Activated naive CD8-positive, alpha-beta T cell treated with anti-CD3 and anti-CD28 coated beads for 36 hours (primary cell): ENCODE measurements at places on chromosomes 12 and 14.

GRCh38 chr14:33564774-33565630 lies 385.9 kb downstream of the EGLN3 start:
- DNase-seq, result no peak

- DNase-seq, result no peak
Measured at GRCh38 chr14:89368490-89369477, 48.2 kb downstream of the FOXN3 start.

GRCh38 chr14:94548999-94549985 lies 11.9 kb upstream of the SERPINA4 start:
- DNase-seq, result peak; percentile 43

GRCh38 chr14:72463291-72463866 lies 430.5 kb downstream of the DPF3 start:
- no peak for DNase-seq

DNA sequence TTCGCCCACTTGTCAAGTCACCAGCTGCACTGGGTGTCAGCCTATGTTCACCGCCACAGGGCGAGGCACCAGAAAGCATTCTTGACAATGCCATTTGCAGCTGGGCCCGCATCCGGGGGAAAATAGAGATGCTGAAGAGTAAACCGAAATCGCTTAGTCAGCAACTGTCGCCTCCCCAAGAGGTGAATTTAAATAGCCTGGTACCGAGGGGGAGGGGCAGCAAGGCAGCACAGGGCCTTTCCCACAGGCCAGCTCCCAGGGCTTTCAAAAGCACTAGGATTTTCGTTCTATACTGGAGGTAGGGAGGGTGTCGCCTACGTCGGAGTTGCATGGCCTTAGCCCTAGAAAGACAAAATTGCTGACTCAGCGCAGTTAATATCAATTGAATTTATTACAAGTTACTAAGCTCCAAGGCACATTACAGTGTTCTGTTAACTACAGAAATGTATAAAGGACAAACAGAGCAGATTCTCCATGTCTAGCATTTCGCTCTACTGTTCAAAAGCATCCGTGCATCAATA lies 4.3 kb downstream of the IRF2BPL start:
- DNase-seq, result peak; percentile 50

DNA sequence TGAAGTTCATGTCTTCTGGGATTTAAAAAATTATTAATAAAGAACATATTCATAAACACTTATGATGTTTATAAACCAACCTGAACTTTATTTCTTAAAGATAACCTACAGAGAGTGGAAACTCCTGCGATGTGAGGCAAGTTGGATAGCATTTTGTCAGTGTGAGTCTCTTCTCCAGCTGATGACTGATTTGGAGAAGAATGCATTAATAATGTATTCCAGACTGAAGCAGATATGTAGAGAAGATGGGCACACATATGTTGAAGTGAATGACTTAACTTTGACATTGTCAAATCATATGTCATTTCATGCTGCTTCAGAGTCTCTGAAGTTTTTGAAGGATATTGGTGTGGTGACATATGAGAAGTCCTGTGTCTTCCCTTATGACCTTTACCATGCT lies 7.3 kb downstream of the HELB start:
- no peak for DNase-seq

- peak; percentile 41 for DNase-seq
Measured at GRCh38 chr14:102363182-102363943, 622 bp downstream of the TECPR2 start.

DNA sequence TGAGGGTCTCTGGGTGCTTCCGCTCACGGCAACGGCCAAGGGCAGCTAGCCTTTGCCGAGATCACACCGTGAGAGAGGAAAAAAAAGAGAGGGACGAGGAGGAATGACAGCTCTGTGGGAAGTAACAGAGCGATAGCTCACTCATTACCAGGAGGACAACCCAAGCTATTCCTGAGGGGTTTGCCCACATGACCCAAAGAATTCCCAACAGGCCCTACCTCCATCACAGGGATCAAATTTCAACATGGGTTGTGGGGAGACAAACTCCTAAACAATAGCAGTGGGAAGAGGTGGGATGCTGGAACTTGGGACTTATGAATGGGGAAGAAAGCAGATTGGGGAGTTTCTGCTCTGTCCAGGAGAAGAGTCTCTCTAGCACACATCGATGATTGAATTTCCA lies 180.6 kb downstream of the LRRK2 start:
- no peak for DNase-seq

DNA sequence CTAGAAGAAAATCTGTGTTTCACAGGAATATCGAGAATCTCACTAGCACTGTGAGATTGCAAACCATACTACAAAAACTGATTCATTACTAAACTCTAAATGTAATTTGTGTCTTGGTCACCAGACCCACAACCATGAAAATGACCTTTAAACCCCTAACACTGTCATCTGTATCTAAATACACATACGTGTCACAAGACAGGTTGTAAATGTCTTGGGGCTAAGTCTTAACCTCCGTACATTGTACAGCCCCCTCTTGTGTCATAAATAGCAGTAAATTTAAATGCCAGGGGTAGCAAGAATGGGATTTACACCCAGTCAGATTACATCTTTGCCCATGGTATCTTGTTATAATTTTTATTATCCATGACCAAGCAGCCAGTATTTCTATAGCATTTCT lies 117.3 kb downstream of the GPR135 start:
- no peak for DNase-seq

- DNase-seq, result no peak
Measured at GRCh38 chr14:34994668-34995067, 11.9 kb downstream of the SRP54 start.

DNA sequence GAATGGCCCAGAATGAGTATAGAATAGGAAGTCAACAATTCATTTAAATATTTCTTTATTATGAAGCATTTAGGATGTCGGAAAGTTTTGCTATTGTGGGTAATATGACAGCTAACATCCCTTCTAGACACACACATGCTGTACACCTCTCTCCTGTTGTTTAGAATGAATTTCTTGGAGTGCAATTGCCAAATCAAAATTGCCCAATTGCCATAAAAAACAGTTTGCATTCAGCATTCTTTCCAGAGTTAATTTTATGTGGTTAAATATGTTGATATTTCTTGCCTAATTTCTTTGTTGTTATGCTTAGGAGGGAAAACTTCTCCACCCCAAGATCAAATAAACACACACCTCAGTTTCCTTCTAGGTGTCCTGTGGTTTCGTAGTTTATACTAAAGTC lies 16.9 kb upstream of the SMCO2 start:
- no peak for DNase-seq

DNA sequence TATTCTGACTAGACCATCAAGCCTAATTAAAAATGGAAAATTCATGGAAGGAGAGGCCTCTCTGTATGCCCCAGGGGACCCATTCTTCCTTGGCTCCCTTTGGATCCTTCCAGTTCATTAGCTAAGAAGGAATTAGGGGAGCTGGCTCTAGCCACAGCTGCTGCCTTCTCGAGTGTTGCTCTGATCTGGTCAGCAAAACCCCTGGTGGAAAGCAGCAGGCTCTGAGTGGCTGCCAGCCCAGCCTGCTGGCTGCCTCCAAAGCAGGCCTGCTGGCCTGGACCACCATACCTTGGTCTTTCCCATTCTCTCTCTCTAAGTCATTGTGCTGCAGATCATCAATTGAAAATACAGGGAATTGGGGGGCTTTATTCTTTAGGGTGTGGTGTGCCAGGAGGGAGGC lies 29.0 kb upstream of the AKAP6 start:
- no peak for DNase-seq

DNA sequence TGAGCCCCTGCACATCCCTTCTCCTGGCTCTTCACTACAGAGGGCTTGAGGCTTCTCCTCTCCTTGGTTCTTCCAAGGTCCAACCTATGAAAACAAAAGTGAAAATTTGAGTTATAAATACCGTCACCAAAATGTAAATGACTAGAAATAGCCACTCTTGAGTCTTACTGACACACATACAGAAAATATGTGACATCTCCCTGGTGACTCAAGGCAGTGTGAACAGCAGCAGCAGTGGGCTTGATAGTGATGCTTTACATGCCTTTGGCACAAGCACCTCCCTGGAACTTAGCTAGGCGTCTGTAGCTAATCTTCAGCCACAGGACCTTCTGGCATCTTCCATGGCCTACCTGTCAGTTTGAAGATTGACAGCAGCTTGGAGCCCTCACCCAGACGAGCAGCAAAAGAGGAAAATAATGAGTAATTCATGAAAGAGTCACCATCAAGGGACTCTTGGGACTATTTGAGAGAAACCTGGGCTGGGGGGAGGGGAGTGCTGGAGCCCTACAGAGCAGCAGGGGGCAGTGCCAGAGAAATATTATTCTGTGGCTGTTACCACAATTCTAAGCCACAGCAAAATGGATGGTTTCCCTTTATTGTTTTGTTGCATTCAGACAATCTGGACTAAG lies 158.0 kb downstream of the KCNK10 start:
- no peak for DNase-seq

DNA sequence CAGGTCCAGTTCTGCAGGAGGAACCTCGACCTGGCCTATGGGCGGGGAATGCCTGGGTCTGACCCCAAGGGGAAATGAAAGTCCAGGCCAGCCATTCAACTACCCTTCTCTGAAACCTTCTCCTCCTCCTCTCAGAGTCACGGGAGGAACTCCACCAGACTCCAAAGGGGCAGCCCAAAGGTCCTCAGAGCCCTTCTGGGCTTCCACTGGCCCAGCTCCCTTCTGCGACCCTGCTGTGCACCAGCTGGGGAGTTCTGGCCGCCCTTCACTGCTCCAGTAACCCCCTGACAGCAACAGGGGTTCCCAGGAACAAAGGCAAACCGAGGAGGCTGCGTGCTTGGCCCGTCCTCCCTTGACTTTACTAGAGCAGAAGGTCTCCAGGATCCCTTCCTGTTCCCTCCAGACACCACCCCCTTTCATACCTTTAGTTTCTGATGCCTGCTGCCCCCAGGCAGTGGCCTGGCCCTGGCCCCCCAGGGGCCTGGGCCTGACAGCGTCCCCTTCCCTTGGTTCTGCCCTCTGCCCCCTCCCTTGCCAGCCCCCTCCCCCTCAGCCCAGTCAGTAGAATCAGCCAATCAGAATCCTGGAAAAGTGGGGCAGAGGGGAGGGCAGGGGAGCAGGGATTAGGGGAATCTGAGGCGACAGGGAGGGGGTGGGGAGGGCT lies 850 bp upstream of the ZNF385A start:
- DNase-seq, result no peak

DNA sequence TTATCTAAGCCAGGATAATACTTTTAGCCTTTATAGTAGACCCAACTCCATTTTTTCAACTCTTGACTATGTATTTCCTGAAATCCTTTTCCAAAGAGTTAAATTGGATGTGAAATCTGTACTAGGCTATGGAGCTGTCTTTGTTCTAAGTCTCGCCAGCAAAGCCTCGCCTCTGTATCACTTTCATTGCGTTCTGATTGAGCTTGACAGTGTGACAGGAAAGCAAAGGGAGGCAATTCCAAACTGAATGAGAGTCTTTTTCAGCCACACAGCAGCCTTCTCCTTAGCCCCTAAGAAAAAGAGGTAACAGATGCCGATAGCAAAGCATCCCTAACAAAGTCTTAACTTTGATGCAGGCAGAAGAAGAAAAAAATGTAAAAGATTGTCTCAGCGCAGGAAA lies 154.6 kb upstream of the OTX2 start:
- DNase-seq, result no peak

GRCh38 chr12:5910790-5911548 lies 34.1 kb downstream of the ANO2 start:
- no peak for DNase-seq

GRCh38 chr12:65217086-65217485 lies 47.7 kb downstream of the LEMD3 start:
- DNase-seq, result no peak

GRCh38 chr14:51818748-51819380 lies 41.5 kb upstream of the GNG2 start:
- no peak for DNase-seq

DNA sequence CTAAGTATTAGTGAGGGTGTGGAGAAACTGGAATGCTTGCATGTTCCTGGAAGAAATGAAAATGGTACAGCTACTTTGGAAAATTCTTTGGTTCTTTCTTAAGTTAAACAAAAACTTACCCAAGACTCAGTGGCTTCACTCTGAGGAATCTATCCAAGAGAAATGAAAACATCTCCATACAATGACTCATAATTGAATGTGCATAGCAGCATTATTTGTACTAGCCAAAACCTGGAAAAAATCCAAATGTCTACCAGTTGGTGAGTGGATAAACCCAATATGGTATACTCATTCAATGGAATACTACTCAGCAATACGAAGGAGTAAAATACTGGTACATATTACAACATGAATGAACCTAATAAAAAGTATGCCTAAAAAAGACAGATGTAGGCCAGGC lies 18.0 kb upstream of the CRACR2A start:
- no peak for DNase-seq

GRCh38 chr12:51482929-51483697 lies 58.5 kb downstream of the SLC4A8 start:
- peak; percentile 33 for DNase-seq

DNA sequence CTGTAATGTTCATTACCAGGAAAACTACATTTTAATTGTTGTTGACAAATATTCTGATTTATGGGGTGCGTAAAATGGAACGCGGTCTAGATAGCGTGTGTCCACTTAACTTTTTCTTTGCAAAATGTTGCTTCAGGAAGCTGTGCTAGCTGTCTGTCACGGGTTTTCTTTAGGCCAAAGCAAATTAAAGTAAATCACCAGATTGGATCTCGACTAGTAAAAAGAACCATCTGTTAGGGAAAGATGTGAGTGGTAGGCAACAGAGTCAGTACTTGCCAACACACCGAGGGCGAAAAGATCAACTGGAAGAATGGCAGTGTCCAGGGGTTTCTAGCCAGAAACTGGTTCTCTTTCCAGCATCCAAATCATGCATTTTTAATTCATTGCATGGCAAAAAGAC lies 404.9 kb upstream of the TMPO start:
- DNase-seq, result no peak

- DNase-seq, result no peak
Measured at GRCh38 chr12:115541891-115542421, 735.5 kb downstream of the MED13L start.

DNA sequence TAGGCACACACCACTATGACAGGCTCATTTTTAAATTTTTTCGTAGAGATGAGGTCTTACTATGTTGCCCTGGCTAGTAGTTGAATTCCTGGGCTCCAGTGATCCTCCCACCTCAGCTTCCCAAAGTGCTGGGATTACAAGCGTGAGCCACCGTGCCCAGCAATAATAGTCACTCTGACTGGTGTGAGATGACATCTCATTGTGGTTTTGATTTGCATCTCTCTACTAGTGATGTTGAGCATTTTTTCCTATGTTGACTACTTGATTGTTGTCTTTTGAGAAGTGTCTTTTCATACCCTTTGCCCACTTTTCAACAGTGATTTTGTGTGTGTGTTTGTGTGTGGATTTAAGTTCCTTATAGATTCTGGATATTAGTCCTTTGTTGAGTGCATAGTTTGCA lies 26.3 kb downstream of the ATP2A2 start:
- DNase-seq, result no peak

DNA sequence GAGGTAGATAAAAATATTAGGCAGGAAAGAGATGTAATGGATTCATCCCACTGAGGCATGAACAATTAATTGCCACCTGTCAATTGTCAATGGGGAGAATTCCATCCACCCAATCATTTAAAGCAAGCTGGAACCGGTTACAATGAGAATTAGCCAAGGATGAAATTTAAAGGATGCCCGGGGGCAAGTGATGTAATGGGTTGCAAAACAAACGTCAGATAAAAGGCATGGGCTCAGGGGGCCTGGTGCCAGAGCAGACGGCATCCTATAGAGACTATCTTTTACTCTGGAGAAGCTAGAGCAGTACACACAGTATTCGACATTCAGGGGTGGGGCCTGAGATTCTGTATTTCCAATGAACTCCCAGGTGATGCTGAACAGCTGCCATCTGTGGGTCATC lies 80.5 kb upstream of the ZFP36L1 start:
- no peak for DNase-seq
